ENCODE measurements at places on chromosomes 6 and 20. TPM values are rescaled to one million over a fixed set of nuclear protein-coding genes. Genes with fewer than 3 reads are reported as not detected.

The BCAS4 gene
- 7.3 TPM for total RNA-seq

The LAMA5 gene
- total RNA-seq: 35.1 TPM

The BYSL gene
- total RNA-seq: 20.7 TPM

The KCNB1 gene
- not detected for total RNA-seq

The KHDRBS2 gene
- total RNA-seq: not detected

The MC3R gene
- not detected for total RNA-seq

The LGSN gene
- total RNA-seq: 0.32 TPM

The NT5E gene
- 593 TPM for total RNA-seq

The ADGRF4 gene
- total RNA-seq: 0.43 TPM

The BACH2 gene
- 0.64 TPM for total RNA-seq

The RIMS1 gene
- 1.3 TPM for total RNA-seq

The CLPSL1 gene
- not detected for total RNA-seq

The CYP39A1 gene
- total RNA-seq: 2.6 TPM

The CDH26 gene
- 0.86 TPM for total RNA-seq

The KCNG1 gene
- total RNA-seq: 3.0 TPM

The SLC22A2 gene
- total RNA-seq: under 0.01 TPM

The POM121L2 gene
- total RNA-seq: not detected

The SIRPD gene
- under 0.01 TPM for total RNA-seq

The COL9A3 gene
- total RNA-seq: under 0.01 TPM

The DYNLT2 gene
- total RNA-seq: 1.3 TPM

The NINL gene
- total RNA-seq: 10.3 TPM

The MAP1LC3A gene
- total RNA-seq: 13.4 TPM

The MMUT gene
- total RNA-seq: 16.0 TPM

The SLCO4A1 gene
- 3.0 TPM for total RNA-seq

The FUT9 gene
- total RNA-seq: not detected

The RSPH3 gene
- 6.0 TPM for total RNA-seq

The TGM3 gene
- not detected for total RNA-seq

The TLDC2 gene
- 0.32 TPM for total RNA-seq

The DOK5 gene
- 1.3 TPM for total RNA-seq
